ENCODE measurements at places on chromosomes 2 and 18.

GRCh38 chr2:146927080-146927711 lies 917.6 kb upstream of the ACVR2A start:
- DNase-seq: peak; percentile 6

GRCh38 chr2:100237770-100238169 lies 84.5 kb downstream of the LONRF2 start:
- no peak for DNase-seq

DNA sequence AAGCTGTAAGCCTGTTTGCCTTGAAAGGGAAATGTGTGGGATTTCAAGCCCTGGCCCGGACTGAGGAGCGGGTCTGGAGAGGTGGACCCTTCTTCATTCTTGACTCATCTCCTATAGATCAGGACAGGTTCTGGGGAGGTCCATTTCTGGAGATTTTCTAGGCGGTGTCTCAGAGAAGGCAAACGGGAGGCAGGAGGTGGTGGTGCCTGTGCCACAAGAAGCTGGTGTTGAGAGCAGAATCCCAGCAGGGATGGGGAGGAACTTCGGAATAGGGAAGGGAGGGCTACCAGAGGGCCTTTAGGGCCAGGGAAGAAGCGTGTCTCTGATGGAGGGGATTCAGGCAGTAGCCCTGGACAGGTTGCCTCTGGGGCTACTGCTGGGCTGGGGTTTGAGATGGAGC lies 93.0 kb downstream of the CTIF start:
- DNase-seq: no peak

- DNase-seq: no peak
These were observed 668.5 kb downstream of the TSN start for GRCh38 chr2:122423934-122424333.

DNA sequence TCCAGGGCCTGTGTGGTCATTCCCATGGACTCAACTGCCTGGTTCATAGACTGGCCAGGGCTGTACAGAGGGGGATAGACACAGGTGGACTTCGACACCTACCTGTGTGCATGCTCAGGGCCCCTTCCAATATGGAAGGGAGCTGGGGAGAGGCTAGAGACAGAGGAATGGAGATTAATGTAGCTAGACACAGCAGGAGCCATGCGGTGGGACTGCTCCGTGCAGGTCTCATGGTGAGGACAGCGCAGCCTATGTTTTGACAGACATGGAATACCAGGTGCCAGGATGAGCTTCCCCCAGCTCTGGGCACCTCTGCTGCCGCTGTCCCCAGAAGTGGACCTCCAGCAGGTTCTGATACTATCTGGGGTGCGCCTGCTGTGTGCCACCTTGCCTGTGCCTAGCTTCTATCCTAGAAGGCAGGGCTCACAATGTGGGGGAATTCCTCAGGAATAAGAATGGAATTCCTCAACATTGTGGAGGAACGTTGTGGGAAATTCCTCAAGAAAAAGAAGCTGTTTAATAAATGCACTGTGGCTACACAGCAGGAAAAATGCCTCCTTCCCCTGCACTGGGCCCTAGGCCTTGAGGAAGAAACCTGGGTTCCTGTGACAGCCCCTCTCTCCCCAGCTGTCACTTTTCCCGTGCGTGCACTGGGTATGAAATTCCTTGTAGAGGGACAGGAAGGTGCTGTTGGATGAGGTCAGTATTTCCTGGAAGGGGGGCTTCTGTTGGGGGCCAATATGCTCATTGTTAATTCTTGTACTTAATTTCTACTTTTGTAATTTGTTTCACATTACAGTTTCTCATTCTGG lies 7.3 kb downstream of the IL1R1 start:
- DNase-seq: no peak

GRCh38 chr2:151670346-151670745 lies 63.9 kb downstream of the NEB start:
- no peak for DNase-seq

DNA sequence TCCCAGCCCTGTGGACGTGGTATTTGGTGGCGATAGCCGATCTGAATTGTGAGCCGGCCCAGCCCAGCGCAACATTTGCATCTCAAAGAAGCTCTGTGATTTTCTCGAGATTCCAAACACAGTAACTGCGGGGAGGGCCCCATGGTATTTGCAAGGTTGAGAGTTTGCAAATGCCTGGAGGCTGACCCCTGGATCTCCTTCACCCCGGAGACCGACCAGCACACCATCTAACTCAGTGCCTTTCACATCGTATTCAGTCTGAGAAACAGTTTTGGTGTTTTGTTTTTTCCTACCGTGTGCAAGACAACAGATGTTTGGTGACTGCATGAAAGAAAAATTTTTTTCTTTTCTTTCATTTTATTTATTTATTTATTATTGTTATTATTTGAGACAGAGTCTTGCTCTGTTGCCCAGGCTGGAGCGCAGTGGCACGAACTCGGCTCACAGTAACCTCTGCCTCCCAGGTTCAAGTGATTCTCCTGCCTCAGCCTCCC lies 40.3 kb downstream of the MYCN start:
- DNase-seq: no peak

DNA sequence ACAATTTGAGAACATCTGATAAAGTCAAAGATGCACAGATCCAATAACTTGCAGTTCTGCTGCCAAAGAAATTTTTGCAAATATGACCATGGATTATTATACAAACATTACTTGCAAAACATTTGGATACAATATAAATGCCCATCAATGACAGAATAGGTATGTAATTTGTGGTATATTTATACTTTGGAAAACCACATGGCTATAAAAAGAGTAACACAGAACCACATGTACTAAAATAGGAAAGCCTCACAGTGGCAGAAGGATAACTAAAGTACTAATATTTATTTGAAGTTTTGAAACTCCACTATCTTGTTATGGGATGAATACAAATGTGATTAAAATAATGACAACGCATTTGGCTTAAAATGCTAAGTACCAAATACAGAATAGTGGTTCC lies 51.8 kb upstream of the DNAJC10 start:
- no peak for DNase-seq

DNA sequence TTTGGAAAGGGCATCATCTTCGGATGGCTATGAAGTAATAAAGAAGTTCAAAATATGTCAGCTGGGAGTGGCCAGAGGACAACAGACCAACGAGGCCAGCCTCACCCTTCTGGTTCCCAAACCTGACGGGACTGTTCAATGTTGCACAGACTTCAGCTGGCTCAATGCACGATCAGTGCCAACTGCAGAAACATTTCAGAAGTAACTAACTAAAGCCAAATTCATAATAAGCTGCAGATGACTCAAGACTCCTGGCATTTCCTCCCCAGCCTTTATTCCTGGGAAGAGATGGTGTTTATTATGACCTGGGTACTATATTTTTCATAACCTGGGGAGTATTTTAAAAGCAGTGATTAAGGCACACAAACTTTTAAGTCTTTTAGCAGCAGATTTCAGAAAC lies 3.8 kb upstream of the ATP6V1C2 start:
- DNase-seq: no peak

GRCh38 chr18:62458868-62459716 lies 63.7 kb upstream of the ZCCHC2 start:
- no peak for DNase-seq

DNA sequence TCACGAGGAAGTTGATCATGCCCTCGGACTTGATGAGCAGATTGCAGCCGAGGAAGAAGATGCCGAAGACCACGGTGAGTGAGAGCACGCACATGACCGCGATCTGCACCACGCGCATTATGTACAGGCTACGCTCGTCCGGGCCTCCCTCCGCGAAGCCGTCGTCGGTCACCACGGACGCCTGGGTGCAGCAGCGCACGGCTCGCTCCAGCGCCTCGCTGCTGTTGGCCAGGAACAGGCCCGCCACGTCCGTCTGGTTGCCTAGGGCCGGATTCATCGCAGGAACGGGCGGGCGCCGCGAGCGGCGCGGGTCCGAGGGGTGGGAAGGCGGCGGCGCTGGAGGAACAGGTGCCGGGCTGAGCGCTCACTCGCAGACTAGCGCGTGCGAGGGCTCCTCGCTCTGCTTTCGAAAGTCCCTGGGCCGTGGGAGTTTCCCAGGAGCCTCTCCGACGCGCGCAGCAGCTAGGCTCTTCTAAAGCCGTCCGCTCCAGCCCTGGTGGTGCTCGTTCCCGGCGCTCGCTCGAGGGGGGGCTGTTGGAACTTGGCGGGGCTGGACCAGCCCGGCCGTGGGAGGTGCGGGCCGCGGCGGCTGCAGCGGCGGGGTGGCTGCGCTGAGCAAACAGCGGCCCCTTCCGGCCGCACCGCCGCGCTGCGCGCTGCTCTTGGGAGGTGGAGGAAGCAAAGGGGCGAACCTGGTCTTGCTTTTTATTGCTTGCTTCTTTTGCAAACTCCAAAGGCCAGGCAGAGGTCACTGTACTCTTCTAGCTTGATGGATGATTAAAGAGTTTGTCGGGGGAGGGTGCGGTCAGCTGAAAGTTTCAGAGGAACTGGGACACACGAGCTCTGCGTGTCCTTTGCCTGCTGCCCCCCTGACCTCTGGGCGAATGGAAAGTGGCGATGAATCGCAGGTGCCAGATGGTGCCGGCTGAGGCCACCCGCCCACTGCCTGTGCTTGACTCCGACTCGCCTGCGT lies at the start of gene RPRM:
Gene RPRM (minus strand): TSS at position 474 of the 973 bp plus-strand sequence. CDS start 197 bp downstream, at position 277.
- peak; percentile 77 for DNase-seq

DNA sequence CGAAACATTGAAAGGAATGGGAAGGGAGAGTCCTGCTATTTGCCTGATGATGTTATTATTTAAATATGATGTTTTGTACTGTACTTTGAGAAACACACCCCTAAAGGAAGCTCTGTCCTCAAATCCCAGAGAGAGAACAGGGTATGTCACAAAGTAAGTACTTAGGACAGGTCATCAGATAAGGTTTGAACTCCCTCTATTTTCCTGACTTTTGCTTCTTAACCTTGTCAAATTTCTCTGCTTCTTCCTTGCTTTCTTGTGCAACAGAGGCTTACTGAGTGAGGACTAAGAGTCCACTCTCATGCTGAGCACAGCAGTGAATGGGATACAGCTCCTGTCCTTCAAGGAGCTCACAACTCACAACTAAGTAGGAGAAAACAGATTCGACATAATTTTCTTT lies 3.7 kb downstream of the DGUOK start:
- DNase-seq: no peak

DNA sequence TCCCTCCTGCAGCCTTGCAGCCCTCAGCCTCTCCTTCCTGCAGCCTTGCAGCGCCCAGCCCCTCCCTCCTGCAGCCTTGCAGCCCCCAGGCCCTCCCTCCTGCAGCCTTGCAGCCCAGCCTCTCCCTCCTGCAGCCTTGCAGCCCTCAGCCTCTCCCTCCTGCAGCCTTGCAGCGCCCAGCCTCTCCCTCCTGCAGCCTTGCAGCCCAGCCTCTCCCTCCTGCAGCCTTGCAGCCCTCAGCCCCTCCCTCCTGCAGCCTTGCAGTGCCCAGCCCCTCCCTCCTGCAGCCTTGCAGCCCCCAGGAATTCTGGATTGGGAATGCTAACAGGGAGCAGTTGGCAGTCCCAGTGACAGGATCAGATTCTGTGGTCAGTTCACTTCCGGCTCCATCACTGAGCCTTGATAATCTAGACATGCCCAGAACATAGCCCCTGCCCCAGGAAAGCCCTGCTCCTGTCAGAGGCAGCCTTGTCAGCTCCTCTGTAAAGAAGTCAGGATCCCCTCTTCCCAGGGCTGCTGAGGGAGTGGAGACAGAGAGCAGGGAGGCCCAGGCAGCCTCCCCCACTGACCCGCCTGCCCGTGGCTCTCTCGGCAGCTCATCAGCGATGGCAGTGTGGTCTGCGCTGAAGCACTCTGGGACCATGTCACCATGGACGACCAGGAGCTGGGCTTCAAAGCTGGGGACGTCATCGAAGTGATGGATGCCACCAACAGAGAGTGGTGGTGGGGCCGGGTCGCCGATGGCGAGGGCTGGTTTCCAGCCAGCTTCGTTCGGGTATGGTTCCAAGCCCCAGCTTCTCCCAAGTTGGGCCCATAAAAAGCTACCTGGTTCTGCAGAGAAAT lies 54.8 kb downstream of the FAM168B start:
- no peak for DNase-seq

GRCh38 chr18:25237571-25238267 lies 114.2 kb downstream of the ZNF521 start:
- DNase-seq: no peak

- DNase-seq: no peak
These were observed 81.9 kb downstream of the SLC8A1 start for GRCh38 chr2:40370007-40370395.

DNA sequence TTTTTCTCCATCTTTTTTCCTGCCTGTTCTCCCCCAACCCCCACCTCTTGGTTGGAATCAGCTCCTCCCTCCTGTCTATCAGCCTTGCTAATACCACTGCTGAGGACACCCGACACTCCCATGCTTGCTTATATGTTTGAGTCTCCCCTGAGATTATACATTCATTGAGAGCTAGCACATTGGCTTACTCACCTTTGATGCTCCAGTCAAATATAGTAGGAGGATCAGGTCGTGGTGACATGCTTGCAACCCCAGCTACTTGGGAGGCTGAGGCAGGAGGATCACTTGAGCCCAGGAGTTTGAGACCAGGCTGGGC lies 91.5 kb upstream of the CCBE1 start:
- no peak for DNase-seq

- DNase-seq: no peak
These were observed 59.6 kb upstream of the ZFP36L2 start for GRCh38 chr2:43285987-43286386.

DNA sequence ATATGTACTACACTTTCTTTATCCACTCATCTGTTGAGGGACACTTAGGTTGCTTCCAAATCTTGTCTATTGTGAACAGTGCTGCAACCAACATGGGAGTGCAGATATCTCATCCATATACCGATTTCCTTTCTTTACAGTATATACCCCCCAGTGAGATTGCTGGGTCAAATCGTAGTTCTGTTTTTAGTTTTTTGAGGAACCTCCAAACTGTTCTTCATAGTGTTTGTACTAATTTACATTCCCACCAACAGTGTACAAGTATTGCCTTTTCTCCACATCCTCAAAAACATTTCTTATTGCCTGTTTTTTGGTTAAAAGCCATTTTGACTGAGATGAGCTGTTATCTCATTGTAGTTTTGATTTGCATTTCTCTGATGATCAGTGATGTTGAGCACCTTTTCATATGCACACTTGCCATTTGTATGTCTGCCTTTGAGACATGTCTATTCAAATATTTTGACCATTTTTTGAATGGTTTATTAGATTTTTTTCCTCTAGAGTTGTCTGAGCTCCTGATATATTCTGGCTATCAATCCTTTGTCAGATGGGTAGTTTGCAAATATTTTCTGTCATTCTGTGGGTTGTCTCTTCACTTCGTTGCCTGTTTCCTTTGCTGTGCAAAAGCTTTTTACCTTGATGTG lies 12.2 kb downstream of the PLEK start:
- no peak for DNase-seq

DNA sequence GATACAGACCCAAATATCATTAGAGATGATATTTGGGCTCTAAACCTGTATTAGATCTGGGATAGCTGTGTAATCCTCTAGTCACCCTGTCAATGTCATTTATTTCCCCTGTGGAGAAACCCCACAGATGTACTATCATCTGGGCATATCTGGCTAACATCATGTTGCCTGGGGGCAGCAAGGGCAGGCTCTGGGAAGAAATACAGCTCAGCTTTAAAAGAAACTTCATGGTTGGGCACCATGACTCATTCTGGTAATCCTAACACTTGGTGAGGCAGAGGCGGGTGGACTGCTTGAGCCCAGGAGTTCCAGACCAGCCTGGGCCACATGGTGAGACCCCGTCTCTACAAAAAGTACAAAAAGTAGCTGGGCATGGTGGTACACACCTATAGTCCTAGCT lies 282.5 kb downstream of the SLC8A1 start:
- DNase-seq: no peak
